Activated CD8-positive, alpha-beta memory T cell treated with anti-CD3 and anti-CD28 coated beads, Interleukin-2, amount 10 ng/mL, durations not matched to agents 7 days and 5 days (primary cell): ENCODE measurements at places on chromosomes 2 and 18. TPM values are rescaled to one million over a fixed set of nuclear protein-coding genes. Genes with fewer than 3 reads are reported as not detected.

The PMAIP1 gene
- total RNA-seq = 64.7 TPM

The L3MBTL4 gene
- total RNA-seq = not detected

The PDE11A gene
- not detected for total RNA-seq

The SRD5A2 gene
- total RNA-seq = not detected

The LCT gene
- 0.41 TPM for total RNA-seq

- H3K4me3 ChIP-seq = peak overlapping the region; percentile 88
- peaks cover 2% of the 10 kb centered on the region for H3K27me3 ChIP-seq
- no peak for DNase-seq
- H3K4me1 ChIP-seq = peaks cover 34% of the 10 kb centered on the region
- peaks cover 26% of the 10 kb centered on the region for H3K36me3 ChIP-seq
Observed at GRCh38 chr2:190879474-190880377, 895 bp upstream of the GLS start.

DNA sequence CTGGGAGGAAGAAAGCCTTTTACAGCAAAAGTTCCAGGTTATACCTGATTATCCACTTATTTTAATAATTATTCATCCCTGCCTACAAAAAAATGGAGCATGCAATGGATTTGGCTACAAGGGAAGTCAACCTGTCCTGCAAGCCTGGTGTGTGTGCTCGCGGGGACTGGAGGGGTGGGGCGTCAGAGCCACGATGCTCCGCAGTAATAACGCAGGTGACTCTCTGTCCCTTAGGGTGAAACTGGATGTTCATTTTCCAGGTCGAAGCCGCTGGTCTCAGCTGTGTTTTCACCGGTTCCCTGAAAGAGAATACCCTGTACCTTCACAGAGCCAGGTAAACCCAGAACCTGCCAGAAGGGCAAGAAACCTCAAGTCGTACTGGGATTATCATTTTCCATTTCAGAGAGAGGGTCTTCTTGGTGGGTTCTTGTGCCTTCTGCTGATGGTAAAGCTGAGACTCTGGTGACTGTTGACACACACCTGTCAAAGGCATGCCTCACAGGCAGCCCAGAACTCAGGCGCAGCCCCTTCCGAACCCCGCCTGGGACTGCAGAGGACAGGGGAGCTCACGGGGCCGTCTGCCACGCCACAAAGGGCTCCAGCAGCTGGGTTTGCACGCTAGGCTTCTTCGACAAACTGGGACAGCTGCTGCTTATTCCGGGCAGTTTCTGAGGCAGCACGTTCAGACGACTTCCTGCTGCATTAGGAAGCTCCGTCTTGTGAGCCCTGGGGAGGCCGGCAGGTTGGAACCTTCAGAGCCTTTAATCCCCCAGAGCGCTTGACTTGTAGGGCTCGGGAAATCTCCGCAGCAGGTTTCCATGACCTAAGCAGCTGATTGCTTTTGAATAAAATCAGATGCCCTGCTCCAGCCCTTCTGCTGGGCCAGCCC lies 58.6 kb downstream of the KCNG2 start:
- no peaks in the 10 kb centered on the region for H3K4me1 ChIP-seq
- no peak overlapping the region for H3K4me3 ChIP-seq
- H3K36me3 ChIP-seq = no peaks in the 10 kb centered on the region
- peak; percentile 39 for DNase-seq

- no peaks in the 10 kb centered on the region for H3K27me3 ChIP-seq
- H3K4me1 ChIP-seq = no peaks in the 10 kb centered on the region
- no peak for DNase-seq
Observed at GRCh38 chr18:47506897-47507296, 255.4 kb upstream of the SKOR2 start.

DNA sequence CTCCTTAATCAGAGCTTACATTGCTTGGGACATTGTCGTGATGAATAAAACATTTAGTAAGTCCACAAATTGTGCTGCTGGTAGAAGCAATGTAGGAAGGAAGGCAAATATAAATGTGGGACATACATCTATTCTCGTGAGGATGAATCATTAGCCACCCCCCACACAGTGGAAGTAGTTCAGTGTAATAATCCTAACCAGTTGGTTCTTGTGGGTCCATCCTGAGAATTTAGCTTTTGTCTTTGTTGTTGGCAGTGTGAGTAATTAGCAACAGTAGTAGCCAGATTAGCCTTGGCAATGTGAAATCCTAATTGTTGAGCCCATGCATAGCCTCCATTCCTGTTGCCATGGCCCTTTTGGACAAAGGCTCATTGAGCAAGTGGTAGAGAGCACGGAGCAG lies 532.1 kb downstream of the FBXO15 start:
- H3K27ac ChIP-seq = no peak overlapping the region
- no peak overlapping the region for H3K4me3 ChIP-seq
- H3K36me3 ChIP-seq = no peaks in the 10 kb centered on the region
- no peaks in the 10 kb centered on the region for H3K27me3 ChIP-seq
- no peaks in the 10 kb centered on the region for H3K4me1 ChIP-seq
- DNase-seq = no peak

DNA sequence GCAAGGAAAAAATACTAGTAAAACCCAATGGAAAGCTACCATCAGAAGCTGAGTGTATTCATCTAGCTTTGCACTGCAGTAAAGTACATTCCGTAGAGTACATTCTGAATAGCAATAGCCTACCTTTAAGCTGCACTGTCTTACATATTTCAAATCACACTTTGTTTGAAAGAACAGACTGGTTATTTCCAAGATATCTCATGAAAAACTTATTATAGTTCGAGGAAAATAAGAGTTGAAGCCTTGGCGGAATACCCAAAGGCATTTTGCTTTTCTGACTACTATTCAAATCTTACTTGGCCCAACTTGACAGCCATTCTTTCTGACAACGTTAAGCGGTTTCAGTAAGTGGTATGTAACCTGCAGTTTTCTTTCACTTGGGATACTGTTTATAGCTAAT lies 177.6 kb downstream of the NRXN1 start:
- no peak overlapping the region for H3K27ac ChIP-seq
- H3K27me3 ChIP-seq = no peaks in the 10 kb centered on the region
- H3K36me3 ChIP-seq = no peaks in the 10 kb centered on the region
- H3K4me1 ChIP-seq = no peaks in the 10 kb centered on the region
- no peak overlapping the region for H3K4me3 ChIP-seq

- H3K27me3 ChIP-seq = peaks cover 33% of the 10 kb centered on the region
- H3K27ac ChIP-seq = no peak overlapping the region
- no peaks in the 10 kb centered on the region for H3K36me3 ChIP-seq
- no peak overlapping the region for H3K4me3 ChIP-seq
- DNase-seq = no peak
- peaks cover 56% of the 10 kb centered on the region for H3K4me1 ChIP-seq
Observed at GRCh38 chr2:23492337-23492675, 107.3 kb downstream of the KLHL29 start.

DNA sequence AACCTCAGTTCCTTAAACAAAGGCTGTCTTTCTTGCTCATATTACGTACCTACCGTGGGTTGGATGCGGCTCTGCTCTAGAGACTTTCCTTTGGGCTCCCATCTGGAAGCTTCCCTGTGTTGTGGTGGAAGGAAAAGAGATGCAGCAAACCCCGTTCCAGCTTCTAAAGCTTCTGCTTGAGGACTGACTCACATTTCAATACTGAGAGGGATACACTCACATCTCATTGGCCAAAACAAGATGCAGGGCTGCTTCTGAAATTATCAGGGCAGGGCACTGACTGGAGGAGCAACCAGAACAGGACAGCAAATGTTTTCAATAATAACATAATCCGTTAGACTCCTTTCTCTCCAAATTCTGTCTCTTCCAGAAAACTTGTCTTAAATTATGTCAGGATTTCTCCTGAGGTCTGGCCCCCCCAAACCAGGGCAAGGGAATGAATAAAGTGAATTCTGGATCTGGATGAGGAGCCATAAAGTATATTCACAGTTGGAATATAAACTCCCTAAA lies 4.5 kb upstream of the MYO5B start:
- peaks cover 6% of the 10 kb centered on the region for H3K4me1 ChIP-seq
- H3K4me3 ChIP-seq = no peak overlapping the region
- no peak overlapping the region for H3K27ac ChIP-seq
- no peaks in the 10 kb centered on the region for H3K36me3 ChIP-seq
- no peak for DNase-seq

GRCh38 chr2:221285148-221285547 lies 287.0 kb downstream of the EPHA4 start:
- no peak overlapping the region for H3K27ac ChIP-seq
- no peaks in the 10 kb centered on the region for H3K27me3 ChIP-seq
- H3K4me3 ChIP-seq = no peak overlapping the region
- DNase-seq = no peak

GRCh38 chr2:43882312-43882711 lies 43.5 kb downstream of the ABCG8 start:
- no peak for DNase-seq
- H3K4me1 ChIP-seq = peaks cover 5% of the 10 kb centered on the region
- no peak overlapping the region for H3K27ac ChIP-seq
- no peak overlapping the region for H3K4me3 ChIP-seq
- H3K36me3 ChIP-seq = peaks cover 12% of the 10 kb centered on the region
- no peaks in the 10 kb centered on the region for H3K27me3 ChIP-seq

DNA sequence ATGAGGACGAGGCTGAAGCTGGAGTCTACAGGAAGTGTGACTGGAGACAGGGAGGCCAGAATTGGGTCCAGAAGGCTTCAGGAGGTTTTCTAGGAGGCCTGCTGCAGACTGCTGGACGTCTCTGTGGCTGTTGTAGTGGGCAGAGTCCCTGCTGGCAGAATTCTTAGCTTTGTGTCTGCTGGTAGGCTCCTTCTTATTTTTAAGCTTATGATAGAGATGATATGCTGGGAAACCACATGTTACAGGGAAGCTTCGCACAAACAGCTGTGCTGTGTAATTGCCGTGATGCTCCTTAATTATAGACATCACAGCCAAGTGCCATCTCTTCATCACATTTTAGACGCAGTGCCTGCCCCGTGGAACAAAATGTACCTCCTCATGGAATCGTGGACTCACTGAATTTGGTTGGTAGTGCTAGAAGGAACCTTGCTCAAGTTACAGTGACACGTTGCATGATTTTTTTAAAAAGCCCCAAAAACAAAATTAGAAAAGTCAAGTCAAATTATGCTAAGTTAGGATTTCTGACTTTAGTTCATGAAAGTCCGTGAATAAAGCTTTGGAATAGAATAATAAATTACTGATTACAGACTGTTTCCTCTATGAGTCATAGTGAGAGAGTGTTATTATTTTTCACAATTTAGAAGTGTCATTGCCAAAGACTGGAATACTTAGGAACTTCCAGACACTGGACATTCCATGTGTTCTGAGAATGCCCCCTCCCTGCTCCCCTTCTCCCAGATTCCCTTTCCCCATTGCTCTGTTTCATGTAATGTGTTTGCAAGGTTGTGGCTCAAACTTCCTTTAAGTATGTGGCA lies 144.1 kb downstream of the FHOD3 start:
- no peak for DNase-seq
- H3K27me3 ChIP-seq = peaks cover 4% of the 10 kb centered on the region
- H3K36me3 ChIP-seq = no peaks in the 10 kb centered on the region
- no peak overlapping the region for H3K4me3 ChIP-seq
- H3K4me1 ChIP-seq = no peaks in the 10 kb centered on the region

GRCh38 chr18:71797554-71797953 lies 746.6 kb downstream of the CBLN2 start:
- H3K27me3 ChIP-seq = no peaks in the 10 kb centered on the region
- H3K36me3 ChIP-seq = no peaks in the 10 kb centered on the region
- DNase-seq = no peak
- no peaks in the 10 kb centered on the region for H3K4me1 ChIP-seq

GRCh38 chr2:64697297-64698176 lies 43.8 kb upstream of the SERTAD2 start:
- H3K27me3 ChIP-seq = no peaks in the 10 kb centered on the region
- peaks cover 30% of the 10 kb centered on the region for H3K36me3 ChIP-seq
- H3K4me1 ChIP-seq = peaks cover 57% of the 10 kb centered on the region

GRCh38 chr2:197862246-197862955 lies 58.0 kb downstream of the PLCL1 start:
- no peak overlapping the region for H3K27ac ChIP-seq
- no peaks in the 10 kb centered on the region for H3K4me1 ChIP-seq
- no peak for DNase-seq
- no peak overlapping the region for H3K4me3 ChIP-seq
